NCI-H226 (cell line): ENCODE measurements at places on chromosomes 6 and 20.

DNA sequence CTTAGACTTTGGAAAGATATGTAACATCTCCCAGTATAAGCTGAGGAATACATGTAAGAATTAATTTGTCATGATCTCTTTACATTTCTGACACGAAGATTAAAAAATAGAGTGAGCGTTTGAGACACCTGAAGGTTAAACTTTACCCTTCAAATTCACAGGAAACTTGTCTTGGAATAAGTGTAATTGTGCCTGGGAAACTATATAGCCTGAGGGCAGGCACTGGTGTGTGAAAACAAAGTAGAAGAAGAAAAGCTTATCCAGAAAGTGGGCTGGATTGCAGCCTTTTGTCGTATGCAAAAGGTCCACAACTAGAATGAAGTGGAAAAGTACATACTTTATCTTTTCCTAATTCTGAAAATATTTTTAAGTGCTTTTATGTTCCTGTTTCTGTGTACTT lies 275.7 kb upstream of the TCF21 start:
- DNase-seq: no peak

DNA sequence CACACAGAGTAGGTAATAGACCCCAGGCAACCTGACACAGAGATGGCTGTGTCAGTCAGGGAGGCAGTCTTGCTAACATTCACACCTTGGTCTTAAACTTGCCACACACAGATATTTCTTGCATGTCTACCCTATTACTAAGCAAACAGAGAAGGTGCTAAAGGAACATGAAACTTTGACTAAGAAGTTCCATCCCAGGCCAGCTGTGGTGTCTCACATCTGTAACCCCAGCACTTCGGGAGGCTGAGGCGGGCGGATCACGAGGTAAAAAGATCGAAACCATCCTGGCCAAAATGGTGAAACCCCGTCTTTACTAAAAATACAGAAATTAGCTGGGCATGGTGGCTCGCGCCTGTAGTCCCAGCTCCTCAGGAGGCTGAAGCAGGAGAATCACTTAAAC lies 222.4 kb upstream of the JARID2 start:
- no peak for DNase-seq

- DNase-seq: peak; percentile 52
Measured at GRCh38 chr6:13766201-13766634, 48.1 kb downstream of the MCUR1 start.

DNA sequence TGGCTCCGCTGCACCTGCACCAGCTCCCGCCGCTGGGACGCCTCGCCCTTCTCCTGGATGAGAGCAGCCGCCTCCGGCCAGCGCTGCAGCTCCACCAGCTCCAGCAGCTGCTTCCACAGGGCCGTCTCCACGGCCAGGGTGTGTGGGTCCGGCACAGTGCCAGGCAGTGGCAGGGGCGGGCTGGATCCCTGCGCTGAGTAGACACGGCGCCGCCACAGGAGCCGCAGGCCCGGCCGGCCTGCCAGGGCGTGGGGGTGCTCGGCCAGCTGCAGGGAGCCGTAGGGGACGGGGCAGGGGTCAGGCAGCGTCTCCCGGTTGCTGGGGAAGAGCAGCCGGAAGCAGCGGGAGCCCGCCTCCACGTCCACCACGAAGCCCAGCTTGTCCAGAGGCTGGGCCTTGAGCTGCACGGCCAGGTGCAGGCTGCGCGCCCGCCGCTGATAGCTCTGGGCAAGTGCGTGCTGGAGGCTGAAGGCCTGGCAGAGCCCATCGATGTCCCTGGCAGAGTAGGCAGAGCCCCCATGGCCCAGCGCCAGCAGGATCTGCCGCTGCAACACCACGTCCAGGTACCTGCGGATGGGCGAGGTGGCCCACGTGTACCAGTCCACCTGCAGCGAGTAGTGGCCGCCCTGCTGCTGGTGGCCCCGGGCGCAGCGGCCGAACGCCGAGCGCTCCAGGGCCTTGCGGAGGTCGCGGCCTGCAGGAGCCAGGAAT lies 9.4 kb downstream of the FNDC11 start:
- DNase-seq: no peak

DNA sequence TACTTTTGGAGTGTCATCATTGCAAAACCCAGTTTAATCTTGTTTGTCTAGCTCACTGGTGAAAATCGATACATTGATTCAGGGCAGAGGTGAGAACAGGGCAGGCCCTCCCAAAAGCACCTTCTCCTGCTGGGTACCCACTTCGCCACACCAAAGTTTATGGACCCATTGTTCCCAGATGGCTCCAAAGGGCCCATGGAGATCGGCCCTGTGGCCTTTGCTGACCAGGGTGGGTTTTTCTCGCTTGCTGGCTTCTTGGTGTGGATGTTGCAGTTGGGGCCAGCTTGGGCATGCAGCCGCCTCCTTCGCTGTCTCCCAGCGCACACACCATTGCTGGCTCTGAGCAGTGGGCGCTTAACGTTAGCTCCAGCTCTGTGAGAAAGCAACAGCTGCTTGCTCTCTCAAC lies 178.1 kb upstream of the PDE10A start:
- no peak for DNase-seq

DNA sequence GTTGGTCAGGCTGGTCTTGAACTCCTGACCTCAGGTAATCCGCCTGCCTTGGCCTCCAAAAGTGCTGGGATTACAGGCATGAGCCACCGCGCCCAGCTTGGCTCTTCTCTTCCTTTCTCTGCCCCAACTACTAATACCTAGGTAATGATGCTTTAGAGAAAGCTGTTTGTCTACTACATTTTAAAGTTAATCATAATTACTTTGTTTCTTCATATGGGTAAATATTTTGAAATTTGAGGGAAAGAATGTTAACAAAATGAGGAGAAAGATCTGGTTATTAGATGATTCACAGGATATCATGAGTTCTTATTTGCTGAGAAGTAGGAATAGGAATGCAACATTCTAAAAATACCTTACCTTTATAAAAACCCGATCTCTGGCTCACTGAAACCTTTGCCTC lies 18.4 kb upstream of the PTPRK start:
- DNase-seq: no peak

- no peak for DNase-seq
Measured at GRCh38 chr20:43458422-43458924, 777 bp downstream of the SRSF6 start.

- no peak for DNase-seq
Measured at GRCh38 chr6:3725145-3726047, 26.1 kb downstream of the PXDC1 start.

DNA sequence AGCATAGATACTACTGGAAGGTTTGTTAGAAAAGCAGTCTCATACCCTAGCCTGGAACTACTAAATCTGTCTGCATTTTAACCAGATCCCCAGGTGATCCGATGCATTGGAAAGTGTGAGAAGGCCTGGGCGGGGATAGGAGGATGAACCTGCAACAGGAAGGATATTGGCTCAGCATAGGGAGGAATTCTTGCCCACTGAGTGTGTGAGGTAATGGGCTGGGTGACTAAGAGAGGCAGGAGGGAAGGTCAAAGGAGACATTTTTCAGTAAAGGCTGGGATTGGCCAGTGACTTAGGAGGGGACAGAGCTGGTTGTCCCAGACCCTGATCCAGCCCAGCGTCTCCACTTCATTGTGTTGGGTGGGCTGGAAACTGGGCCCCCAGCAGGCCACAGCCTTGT lies 191.0 kb upstream of the LRFN2 start:
- DNase-seq: peak; percentile 22

GRCh38 chr6:79062708-79063107 lies 15.3 kb downstream of the PHIP start:
- DNase-seq: no peak

DNA sequence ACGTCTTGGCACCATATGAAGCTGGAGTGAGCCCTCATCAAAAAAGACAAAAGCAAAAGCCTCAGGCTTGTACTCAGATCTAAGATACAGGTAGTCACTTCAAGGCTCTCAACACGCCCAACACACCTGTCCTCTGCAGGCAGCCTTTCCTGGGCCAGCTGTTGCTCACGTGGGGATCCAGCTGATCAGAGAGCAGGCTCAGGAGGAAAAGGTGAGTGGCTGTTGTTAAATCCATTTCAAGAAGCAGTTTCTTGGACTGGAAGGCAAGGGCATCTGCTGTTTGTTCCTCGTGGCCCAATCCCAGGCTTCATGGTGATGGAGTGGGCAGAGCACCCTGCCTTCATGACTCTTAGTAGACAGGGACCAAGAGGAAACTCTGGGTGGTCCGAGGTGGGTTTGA lies 39.6 kb downstream of the ELMO2 start:
- no peak for DNase-seq

- no peak for DNase-seq
Measured at GRCh38 chr20:12306107-12306506, 388.4 kb downstream of the BTBD3 start.

DNA sequence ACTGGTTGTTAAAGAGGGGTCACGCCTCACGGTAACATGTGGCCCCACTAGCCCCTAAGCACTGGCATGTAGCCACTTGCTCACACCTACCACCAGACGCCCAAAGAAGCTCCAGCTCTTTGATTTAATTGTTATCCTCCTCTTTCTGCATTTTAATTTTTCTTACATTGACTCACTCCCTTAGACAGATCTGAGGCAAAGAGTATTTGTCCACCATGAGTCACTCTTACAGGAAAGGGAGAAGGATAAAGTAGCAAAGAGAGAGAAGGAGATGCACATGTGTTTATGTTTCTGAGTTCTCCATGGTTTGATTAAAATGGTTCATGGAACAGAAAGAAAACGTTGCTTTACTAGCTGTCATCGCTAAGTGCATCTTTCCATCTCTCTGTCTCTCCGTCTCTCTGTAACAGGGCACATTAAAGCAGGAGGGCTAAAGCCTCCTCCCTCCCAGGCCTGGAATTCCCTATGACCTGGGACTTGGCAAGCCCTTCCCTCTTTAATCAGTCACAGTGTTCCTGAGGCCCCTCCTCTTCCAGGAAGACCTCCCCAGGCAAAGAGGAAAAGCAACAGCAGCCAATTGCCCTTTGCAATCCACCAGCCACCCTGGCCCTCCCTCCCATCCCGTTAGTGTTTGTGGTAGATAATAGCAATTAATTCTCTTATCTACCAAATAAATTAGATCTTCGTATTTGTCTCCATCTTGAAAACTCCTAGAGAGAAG lies 112.8 kb upstream of the TSHZ2 start:
- DNase-seq: no peak

DNA sequence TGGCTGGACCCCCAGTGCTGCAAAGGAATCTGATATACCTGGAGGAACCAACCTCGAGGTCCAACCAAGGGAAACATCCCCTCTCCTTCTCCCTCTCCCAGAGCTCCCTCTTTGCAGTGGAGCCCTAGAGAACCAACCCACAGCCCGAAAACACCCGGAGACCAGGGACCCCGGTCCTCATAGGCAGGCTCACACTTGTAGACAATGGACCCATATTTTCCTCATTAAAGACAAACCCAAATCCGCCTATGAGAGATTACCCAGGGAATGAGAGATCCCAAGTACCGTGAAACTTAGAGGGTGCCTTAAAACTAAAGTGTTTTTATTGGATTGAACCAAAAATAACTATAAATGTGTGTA lies 9.6 kb upstream of the FOXF2 start:
- DNase-seq: no peak

DNA sequence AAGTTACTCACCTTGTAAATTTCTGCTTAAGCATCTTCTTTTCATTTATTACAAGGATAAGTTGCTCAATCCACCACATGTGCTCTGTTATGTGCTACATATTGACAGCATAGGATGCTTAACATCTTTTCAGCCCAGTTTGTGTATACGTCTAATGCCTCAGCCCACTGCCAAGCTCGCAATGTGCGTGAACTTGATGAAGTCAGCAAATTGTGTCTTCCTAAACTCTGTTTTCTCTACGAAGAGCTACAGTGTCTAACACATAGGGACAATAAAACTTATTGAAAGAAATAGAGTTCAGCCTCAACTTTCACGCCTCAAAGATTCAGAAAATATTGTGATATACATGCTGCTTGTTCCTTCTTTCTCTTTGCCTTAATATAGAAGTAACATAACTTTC lies 500.0 kb downstream of the TFAP2B start:
- no peak for DNase-seq

- no peak for DNase-seq
Measured at GRCh38 chr6:90547991-90548390, 38.9 kb downstream of the MAP3K7 start.

DNA sequence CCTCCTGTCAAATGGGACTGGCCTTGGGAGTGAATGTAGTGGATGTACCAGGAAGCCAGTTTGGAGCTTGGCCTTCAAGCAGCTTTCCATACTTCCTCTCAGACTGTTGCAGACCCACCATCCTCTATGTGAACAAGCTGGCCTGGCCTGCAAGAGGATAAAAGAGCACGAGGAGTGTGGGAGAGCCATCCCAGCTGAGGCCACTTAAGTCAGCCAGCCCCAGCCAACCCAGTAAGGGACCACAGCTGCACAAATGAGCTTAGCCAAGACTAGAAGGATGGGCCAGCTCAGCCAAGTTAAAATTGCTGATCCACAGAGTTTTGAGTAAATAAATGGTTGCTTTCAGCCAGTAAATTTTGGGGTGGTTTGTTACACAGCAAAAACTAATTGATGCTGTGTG lies 156.9 kb upstream of the SOX4 start:
- DNase-seq: no peak

- DNase-seq: peak; percentile 14
Measured at GRCh38 chr6:112571488-112572270, 224.5 kb downstream of the RFPL4B start.
